ENCODE measurements at places on chromosomes 7 and 10. TPM values are rescaled to one million over a fixed set of nuclear protein-coding genes. Genes with fewer than 3 reads are reported as not detected.

The GAD2 gene
- not detected for total RNA-seq

The PON3 gene
- total RNA-seq = not detected

The PRSS37 gene
- not detected for total RNA-seq

The RAMP3 gene
- not detected for total RNA-seq

- peak overlapping the region; percentile 94 for H3K4me3 ChIP-seq
- H3K27ac ChIP-seq = peak overlapping the region; percentile 92
- H3K27me3 ChIP-seq = no peaks in the 10 kb centered on the region
- H3K4me1 ChIP-seq = peaks cover 47% of the 10 kb centered on the region
- DNase-seq = no peak
- H3K36me3 ChIP-seq = no peaks in the 10 kb centered on the region
Observed at GRCh38 chr10:96833220-96834001, 1.3 kb downstream of the LCOR start.

GRCh38 chr7:40922316-40922670 lies 780.6 kb downstream of the INHBA start:
- H3K27me3 ChIP-seq = no peaks in the 10 kb centered on the region
- H3K4me3 ChIP-seq = no peak overlapping the region
- H3K36me3 ChIP-seq = peaks cover 8% of the 10 kb centered on the region
- DNase-seq = no peak
- peaks cover 37% of the 10 kb centered on the region for H3K4me1 ChIP-seq

DNA sequence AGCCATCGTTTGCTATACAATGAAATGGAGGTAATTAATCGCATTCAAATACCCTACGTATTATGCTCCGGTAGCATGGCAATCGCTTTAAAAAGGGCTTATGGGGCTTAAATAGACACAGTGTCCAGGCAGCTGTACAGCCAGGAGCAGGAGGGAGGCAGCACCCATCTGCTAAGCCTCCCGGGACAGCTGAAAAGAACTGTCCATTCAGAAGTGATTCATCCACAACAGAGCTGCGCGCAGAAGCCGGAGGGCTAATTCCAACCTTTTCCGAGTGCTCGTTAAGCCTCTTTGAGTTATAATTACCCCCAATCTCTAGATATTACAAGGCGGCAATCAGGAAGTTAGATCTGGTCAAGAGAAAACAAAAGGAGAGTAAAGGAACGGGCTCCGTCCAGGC lies 58.3 kb downstream of the DPYSL4 start:
- no peaks in the 10 kb centered on the region for H3K4me1 ChIP-seq
- H3K4me3 ChIP-seq = no peak overlapping the region
- DNase-seq = no peak
- H3K36me3 ChIP-seq = no peaks in the 10 kb centered on the region

DNA sequence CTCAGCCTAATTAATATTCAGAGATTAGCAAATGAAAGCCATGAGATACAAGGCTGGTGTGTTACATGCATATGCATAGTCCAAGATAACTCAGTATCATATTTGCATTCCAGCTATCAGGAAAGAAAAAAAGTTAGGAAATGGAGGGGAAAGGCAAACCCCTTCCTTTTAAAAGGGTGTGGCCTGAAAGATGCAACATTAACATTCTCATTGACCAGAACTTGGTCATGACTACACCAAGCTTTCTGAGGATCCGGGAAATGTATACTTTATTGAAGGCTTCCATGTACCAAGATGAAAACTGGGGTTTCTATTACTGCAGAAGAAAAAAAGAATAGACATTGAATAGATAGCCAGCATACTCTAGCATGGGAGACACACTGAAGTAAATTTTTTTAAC lies 96.5 kb downstream of the IPMK start:
- H3K27ac ChIP-seq = no peak overlapping the region
- H3K27me3 ChIP-seq = peaks cover 43% of the 10 kb centered on the region
- no peak overlapping the region for H3K4me3 ChIP-seq
- no peaks in the 10 kb centered on the region for H3K4me1 ChIP-seq

DNA sequence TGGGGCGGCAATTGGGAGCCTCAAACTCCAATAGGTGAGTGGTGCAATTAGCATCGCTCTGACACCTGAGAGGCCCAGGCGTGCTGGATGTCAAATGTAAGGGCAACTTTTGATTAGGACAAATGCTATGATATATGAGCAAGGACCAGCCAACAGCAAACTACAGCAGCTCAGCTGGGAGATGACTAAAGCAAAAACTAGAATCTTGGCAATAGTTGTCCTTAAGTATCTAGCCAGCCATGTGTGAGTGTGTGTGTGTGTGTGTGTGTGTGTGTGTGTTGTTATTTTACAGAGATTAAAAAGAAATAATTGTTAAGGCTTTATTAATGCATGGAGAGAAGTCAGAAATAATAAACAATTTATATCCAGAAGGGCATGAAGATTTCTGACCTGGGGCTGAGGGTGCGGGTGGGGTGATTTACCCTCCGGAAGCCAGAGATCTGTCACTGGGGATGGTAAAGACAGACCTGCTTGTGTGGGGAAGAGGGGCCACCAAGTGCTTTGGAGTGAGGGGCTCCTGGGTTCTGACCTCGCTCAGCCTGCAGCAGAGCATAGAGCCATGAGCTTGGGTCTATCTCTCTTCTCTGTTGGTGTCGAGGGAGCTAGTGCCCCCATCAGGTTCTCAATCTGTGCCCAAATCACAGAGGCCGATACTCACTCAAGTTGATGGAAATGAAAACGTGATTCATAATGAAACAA lies 77.3 kb downstream of the EMX2 start:
- no peak overlapping the region for H3K4me3 ChIP-seq
- H3K27me3 ChIP-seq = peaks cover 23% of the 10 kb centered on the region
- no peaks in the 10 kb centered on the region for H3K36me3 ChIP-seq
- DNase-seq = peak; percentile 42
- H3K27ac ChIP-seq = no peak overlapping the region

GRCh38 chr10:103470761-103471653 lies 8.0 kb downstream of the CALHM3 start:
- H3K4me1 ChIP-seq = peaks cover 20% of the 10 kb centered on the region
- no peak overlapping the region for H3K4me3 ChIP-seq
- H3K36me3 ChIP-seq = no peaks in the 10 kb centered on the region
- H3K27ac ChIP-seq = no peak overlapping the region
- no peak for DNase-seq

GRCh38 chr10:75395066-75395931 lies 6.3 kb downstream of the ZNF503 start:
- peak overlapping the region; percentile 52 for H3K4me3 ChIP-seq
- H3K27me3 ChIP-seq = peaks cover 55% of the 10 kb centered on the region
- peak overlapping the region; percentile 10 for H3K27ac ChIP-seq
- DNase-seq = peak; percentile 90

GRCh38 chr7:44693641-44694313 lies 54.9 kb upstream of the ZMIZ2 start:
- H3K36me3 ChIP-seq = peaks cover 65% of the 10 kb centered on the region
- no peaks in the 10 kb centered on the region for H3K27me3 ChIP-seq
- H3K27ac ChIP-seq = no peak overlapping the region
- no peak for DNase-seq

Measured in osteocyte (in vitro differentiated cells).